ENCODE measurements at places on chromosomes 7 and 10.

- no peak for DNase-seq
These were observed 41.4 kb upstream of the SLC26A5 start for GRCh38 chr7:103487419-103487818.

- DNase-seq, result no peak
These were observed 110.2 kb downstream of the FZD1 start for GRCh38 chr7:91374321-91374989.

GRCh38 chr7:76513817-76514799, 3.8 kb downstream of the UPK3B start:
- no peak for DNase-seq

- no peak for DNase-seq
These were observed 2.5 kb upstream of the MACC1 start for GRCh38 chr7:20219446-20220292.

GRCh38 chr7:38846280-38846679, 62.7 kb downstream of the VPS41 start:
- no peak for DNase-seq

DNA sequence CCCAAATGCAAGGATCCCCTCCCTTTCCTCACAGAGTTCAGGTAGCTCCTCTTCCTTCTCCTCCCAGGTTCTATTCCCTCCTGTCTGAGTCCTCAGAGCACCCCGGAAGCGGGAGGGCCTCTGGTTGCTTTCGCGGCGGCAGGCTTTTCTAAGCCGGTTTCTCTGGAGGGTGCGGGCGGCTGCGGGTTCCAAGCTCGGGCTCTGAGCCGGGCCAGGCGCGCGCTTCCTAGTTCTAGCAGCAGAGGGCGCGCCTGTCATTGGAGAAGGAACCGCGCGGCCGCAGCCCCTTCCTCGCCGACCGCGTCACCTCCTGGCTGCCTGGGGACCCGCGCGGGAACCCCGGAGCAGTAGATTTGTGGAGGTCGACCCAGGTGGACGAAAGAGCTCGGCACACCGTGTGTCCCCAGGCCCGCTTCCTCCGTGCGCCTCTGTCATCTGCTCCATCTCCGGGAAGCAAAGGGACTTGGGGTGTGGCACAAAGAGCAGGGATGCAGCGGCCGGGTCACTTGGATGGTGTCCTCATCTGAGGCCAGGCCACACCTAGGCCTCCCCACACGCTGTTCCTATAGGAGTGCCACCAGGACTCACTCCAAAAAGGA, 389.0 kb upstream of the PODXL start:
- no peak for DNase-seq

DNA sequence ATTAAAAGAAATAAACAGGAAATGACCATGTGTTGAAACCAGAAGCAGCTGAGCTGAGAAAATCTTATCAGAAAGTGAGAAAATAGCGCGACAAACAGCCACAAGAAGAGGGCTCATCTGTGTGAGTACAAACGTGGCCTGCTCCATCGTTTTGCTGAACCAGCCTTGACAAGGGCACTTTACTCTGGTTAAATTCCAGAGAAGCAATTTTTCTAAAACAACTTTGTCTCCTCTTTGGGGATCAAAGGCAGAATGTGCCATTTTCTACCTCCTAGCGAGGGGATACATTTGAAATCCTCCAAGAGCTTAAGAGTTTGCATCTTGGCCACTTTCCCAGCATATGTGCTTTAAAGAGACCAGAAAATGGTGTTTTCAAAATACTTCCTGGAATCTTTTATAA, 51.3 kb upstream of the VIPR2 start:
- DNase-seq, result no peak

DNA sequence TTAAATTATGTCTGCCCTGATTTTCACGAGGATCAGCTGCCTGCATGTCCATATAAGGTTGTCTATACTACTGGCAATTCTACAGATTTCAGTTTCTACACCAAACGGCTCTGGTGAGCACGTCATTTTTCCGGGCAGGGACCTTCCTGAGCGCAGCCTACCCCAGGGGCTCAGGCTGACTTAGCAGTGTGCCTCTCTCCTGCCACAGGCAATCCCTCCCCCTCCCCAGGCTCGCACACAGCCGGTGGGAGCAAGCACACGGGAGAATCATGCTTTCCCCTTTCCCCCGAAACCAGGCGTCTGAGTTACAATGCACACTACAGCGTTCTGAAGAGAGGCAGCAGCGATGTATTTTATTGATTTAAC, 1.7 kb downstream of the KLF6 start:
- no peak for DNase-seq

DNA sequence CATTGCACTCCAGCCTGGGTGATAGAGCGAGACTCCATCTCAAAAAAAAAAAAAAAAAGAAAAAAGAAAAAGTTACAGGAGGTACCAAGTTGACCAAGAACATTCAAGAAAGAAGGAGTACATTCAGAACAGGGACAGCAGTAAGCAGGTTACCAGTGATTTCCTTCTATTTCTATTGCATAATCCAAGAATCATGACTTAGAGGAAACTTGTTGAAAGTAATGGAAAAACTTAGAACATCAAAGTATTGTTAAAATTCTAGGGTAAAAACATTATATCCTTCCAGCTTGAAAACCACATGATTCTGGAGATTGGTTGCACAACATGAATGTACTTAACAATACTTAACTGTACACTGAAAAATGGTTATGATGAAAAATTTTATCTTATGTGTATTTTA, 25.2 kb downstream of the RAPGEF5 start:
- DNase-seq, result no peak

DNA sequence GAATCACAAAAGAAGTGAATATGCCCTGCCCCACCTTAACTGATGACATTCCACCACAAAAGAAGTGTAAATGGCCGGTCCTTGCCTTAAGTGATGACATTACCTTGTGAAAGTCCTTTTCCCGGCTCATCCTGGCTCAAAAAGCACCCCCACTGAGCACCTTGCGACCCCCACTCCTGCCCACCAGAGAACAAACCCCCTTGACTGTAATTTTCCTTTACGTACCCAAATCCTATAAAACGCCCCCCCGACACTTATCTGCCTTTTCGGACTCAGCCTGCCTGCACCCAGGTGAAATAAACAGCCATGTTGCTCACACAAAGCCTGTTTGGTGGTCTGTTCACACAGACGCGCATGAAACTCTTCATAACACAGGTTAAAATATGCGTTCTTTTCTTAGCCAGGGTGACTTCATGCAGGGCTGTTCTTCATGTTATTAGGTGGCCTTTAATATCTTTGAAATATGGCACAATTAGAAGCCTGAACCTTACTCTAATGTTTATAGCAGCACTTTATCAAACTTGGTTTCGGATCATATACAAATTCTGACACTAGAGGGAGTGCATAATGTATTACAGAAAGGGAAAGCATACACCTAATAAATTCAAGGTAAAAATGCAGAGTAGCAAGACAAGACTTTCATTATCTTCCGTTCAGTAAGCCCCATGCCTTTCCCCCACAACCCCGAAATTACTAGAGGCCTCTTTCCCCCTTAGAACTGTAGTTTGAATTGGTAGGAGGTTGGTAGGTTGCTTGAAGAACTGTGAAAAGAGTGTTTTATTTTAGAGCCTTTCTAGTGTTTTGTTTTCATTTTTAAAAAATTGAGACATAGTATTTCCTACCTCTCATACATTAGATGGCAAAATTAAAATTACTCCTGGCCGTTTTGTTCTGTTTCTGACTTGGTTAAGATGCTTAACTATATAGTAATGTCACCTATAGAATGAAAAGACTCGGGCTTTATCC, 117.9 kb downstream of the NPY start:
- DNase-seq, result no peak

DNA sequence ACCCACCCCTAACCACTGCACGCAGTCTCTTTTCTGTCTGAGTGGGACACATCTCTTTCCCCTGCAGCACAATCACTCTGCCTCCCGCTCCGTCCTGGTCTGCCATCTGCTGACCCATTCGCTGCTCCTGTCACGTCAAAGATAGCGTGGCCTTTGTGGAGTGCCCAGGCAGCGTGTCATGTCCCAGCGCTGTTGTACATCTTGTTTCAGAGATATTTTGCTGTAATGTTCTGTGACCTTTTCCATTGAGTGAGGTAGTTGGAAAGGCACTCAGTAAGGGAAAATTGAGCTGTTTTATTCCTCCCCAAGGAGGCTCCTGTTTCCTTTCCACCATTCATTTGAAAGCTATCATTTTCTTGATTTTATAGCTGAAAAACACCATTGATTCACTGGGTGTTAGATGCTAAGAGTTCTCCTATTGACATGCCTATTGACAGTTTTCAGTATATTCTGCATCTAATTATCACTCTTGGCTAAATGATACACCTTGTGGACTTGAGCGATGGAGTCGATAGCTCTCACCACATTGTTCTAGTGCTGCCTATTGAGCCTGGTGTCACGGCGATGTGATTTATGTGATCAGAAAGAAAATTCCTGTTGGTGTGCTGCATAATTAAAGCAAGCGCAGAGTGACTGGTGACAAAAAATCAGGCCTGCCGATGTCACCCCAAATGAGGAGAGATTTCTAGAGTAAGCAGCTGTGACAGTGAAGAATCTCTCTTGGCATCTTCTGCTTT, 372.6 kb downstream of the LRMDA start:
- no peak for DNase-seq

- no peak for DNase-seq
These were observed 296.4 kb upstream of the MKLN1 start for GRCh38 chr7:131031099-131031868.

DNA sequence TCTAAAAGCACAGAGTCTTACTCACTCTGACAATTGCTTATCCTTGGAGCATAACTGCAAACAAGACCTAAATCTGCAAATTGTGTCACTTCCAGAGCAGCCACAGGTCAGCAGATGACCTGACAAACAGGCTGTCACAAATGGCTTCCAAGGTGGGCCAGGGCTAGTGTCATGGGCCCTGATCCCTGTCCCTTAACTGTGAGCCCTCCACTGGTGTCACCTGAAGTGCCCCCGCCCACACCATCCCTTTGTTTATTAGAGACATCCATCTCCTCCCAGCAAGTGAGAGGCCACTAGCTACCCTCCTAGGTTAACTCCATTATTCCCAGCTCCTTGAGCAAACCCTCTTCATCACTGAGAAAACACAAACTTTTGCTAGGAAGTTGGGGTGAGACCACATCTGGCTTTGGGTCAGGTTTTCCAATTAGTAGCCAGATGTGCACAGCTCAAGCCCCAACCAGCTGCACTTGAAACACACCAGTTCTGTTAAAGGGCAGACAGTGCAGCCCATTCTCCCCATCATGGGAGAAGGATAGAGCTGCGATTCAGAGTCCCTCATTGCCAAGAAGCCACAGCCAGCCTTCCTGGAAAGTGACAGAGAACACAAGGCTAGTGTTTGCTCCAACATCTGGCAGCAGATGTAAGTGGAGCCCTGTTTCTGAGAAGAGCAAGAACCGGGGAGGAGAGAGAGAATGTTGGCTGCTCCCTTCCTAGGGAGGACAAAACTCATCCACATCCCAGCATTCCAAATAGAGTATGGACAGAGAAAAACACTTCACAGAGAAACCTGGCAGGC, 75.7 kb upstream of the NANOS1 start:
- DNase-seq, result no peak

- DNase-seq, result no peak
These were observed 75.1 kb downstream of the ZMIZ1 start for GRCh38 chr10:79143879-79144278.

- no peak for DNase-seq
These were observed 150.9 kb downstream of the MBL2 start for GRCh38 chr10:52621635-52622079.

- DNase-seq, result no peak
These were observed 13.4 kb upstream of the WDFY4 start for GRCh38 chr10:48670978-48671913.

DNA sequence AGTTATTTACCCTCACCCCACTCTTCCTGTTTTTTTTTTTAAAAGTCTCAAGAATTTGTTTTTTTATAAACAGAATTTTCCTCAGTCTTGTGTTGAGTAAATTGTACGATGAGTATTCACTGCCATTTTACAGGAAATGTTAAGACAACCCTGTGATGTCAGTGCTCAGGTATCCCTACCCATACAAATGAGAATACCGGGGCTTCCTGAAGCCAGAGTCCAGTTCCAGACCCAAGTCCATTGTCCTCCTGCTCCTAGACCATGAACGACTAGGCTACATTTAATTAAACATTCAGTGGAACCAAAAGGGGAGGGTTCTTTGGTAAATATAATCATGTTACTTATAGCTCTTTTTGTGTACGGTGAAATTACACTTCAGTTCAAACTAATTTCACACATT, 79.2 kb downstream of the GNAI1 start:
- no peak for DNase-seq

All from cortex of kidney (tissue), 1 donor.